Osteocyte (in vitro differentiated cells): ENCODE measurements at places on chromosomes 4 and X.

DNA sequence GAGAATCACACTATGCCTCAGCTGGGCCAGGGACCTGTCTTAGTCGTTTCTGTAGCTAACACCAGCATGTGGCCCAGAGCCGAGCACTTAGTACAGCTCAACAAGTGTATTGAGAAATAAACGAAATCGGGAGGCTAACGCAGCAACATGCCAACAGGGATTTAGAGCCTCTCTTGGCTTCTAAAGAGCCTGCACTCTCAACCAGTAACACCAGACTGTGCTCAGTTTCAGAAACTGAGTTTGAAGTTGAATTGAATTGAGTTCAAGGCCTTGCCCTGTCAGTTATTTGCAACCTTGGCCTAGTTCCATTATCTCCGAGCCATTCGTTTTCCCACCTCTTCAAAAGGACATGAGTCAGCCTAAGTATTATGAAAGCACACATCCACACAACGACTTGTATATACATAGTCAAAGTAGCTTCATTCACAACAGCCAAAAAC is 71.3 kb upstream of the LDB2 start:
- DNase-seq, result no peak

DNA sequence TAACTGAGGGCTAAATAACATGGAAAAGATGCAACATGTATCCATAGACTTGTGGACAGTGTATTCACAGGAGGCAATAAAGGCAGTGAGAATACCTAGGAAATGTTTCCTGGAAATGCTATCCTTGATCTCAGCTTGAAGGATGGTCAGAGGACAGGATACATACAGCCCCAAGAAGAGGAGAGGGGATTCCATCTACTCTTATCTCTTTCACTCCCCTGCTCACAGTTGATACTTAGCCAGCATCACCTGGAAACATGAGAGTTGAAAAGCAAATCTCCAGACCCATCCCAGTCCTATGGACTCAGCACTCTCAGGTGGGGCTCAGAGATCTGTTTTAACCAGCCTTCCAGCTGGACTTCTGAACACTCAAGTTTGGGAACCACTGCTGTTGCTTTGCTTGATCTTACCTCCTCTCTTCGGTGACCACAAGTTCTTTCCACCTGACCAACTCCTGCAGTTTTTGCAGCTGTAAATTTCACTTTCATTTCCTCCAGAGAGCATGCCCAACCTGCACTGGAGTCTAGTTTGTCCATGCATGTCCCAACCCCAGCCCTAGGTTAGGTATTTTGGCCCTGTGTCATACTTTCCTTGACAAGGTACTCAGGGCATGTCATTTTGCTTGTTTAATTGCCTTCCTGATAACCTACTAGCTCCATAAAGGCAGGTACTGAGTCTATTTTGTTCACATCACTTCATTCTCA is 10.4 kb downstream of the RELL1 start:
- no peak for DNase-seq

GRCh38 chr4:184148738-184149637 is 68.7 kb downstream of the ENPP6 start:
- peak; percentile 34 for DNase-seq

DNA sequence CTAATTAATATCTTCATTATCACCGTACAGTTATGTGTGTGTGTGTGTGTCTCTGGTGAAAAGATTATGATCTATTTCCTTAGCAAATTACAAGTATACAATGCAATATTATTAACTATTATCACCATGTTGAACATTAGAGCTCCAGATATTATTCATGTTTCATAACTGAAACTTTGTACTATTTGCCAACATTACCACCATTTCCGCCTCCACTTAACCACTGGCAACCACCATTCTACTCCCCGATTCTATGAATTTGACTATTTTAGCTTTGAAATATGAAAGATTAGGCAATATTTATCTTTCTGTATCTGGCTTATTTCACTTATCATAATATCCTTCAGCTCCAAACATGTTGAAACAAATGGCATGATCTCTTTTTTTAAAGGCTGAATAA is 717.9 kb downstream of the ARAP2 start:
- no peak for DNase-seq

DNA sequence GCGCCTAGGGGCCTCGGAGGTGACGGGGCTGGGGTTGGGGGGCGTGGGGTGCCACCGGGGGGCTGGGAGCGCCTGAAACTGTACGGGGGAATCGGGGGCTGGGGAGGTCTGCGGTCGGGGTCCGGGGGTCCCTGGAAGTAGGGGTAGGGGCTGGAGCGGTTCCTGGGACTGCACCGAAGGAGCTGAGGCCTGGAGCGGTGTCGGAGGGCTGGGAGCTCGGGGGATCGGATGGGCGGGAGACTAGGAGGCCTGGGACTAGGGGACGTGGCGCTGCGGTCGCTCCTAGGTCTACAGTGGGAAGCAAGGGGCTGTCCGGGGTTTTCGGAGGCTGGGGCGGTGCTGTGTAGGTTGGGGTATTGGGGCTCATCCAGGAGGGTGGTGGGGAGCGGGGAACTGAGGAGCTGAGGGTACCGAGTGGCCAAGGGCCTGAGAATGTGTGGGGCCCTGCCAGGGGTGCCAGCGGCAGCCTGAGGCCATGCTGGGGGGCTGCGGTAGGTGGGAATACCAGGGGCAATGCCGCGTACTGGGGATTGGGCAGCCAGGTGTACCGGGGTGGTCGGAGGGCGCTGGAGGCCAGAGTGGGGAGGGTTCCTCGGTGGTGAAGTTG is 562 bp downstream of the AKAP17A start:
- DNase-seq, result peak; percentile 79

DNA sequence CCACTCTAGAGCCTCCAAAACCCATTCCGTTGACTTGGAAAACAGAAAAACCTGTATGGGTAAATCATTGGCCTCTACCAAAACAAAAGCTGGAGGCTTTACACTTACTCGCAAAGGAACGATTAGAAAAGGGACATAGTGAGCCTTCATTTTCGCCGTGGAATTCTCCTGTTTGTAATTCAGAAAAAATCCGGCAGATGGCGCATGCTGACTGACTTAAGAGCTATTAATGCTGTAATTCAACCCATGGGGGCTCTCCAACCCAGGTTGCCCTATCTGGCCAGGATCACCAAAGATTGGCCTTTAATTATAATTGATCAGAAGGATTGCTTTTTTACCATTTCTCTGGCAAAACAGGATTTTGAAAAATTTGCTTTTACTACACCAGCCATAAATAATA is 60.8 kb downstream of the ZNF732 start:
- no peak for DNase-seq

DNA sequence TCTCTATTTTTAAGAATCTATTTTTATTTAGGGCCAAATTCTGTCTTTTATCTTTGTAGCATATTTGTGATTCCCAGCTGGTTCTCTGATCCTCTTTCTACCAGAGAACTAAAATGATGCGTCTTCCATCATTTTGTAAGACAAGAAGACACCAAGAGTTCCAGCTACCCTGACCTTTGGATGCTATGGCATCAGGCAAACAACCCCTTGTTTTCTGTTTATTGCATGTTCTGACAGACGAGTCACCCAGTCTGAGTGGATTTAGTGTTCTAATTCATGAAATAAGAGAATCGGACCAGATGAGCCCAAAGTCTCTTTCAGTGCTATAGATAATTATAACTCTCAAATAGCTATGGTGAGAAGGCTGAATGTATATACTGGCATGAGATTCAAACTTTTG is 69.7 kb downstream of the ZFYVE28 start:
- no peak for DNase-seq
